ENCODE measurements at places on chromosomes 1 and 21. TPM values are rescaled to one million over a fixed set of nuclear protein-coding genes. Genes with fewer than 3 reads are reported as not detected.

The KHDC4 gene
- 17.4 TPM for total RNA-seq

The AK5 gene
- total RNA-seq, result not detected

The PLA2G2F gene
- not detected for total RNA-seq

The SYCP1 gene
- not detected for total RNA-seq

The REN gene
- 0.35 TPM for total RNA-seq

The C1orf105 gene
- not detected for total RNA-seq

The NPHS2 gene
- not detected for total RNA-seq

The FRRS1 gene
- 19.6 TPM for total RNA-seq

The BCAR3 gene
- 9.2 TPM for total RNA-seq

The CD34 gene
- total RNA-seq, result 1.7 TPM

The ZYG11A gene
- total RNA-seq, result 0.98 TPM

The FLG2 gene
- not detected for total RNA-seq

The NBPF4 gene
- not detected for total RNA-seq

DNA sequence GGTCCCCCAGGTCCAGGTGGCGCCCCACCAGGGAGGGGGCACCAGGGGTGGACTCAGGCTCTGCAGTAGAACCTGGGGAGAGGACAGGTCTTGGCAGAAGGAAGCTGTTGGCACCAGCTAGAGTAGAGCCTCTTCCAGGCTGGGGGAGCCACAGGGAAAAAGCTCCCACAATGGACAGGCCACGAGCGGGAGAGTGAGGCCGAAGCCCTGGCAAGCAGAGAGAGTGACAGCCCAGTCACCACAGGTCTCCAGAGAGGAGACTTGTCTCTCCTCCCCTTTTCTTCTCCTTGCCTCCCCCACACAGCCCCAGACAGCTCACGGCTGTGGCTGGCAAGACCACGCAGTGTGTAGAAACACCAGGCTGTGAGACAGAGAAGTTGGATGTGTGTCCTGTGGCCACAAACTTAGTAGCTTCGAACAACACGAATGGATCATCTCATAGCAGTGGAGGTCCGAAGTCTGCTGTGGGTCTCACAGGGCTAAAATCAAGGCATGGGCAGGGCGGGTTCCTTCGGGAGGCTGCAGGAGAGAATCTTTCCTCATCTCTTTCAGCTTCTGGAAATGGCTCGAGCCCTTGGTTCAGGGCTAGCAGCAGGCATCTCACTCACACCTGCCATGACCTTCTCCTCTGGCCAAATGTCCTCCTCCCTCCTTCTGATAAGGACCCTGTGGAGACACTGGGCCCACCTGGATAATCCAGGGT lies 3.3 kb downstream of the KRTAP12-4 start:
- DNase-seq, result no peak

GRCh38 chr1:213327017-213327667 lies 276.1 kb downstream of the RPS6KC1 start:
- DNase-seq, result peak; percentile 24

DNA sequence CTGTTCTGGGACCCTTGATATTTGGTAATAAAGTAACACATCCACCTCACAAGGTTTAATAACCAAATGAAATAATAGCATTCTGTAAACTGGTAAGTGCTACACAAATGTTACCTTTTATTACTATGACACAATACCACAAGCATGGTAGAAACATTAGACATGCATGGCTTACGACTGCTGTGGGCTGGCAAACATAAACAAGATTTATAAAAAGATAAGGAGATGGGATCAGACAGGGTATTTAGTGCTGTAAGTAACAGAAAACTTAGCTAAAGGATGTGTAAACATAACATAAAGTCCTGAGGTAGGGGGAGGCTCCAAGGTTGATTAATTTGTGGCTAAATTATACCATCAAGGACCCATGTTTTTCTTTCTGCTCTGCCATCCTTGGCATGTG lies 212.6 kb downstream of the BARHL2 start:
- no peak for DNase-seq

DNA sequence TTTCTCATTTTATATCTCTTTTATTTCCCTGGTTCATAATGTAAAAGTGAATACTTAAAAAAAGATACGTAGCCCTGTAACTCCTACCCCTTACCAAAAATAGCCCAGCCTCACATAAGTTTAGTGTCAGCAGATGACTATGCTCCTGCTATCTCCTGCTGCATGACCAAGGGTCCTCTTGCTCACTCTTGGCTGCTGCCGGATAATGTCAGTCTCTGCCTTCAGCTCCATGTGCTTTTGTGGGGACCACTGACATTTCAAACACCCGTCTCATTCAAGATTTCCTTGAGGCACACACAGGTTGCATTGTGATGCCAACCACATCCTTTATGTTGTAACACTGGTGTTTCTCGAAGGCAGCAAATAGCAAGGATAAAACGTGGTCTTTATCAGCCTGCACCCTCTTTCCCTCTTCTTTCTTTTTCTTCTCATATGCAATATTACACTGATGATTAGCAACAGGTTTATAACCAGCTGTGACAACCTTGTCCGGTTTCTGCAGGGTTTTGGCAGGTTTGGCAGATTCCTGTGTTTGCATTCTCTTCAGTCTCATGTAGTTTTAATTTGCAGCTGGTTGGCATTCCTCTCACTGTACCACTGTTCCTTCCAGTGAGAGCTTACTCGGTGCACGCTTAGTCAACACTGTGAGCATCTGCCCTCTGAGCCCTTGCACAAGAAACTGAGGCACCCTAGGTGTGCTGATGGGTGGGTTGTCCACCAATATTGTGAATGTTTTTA lies 62.2 kb downstream of the ZNF684 start:
- no peak for DNase-seq

- DNase-seq, result no peak
Observed at GRCh38 chr1:35453031-35453430, 104.2 kb downstream of the KIAA0319L start.

DNA sequence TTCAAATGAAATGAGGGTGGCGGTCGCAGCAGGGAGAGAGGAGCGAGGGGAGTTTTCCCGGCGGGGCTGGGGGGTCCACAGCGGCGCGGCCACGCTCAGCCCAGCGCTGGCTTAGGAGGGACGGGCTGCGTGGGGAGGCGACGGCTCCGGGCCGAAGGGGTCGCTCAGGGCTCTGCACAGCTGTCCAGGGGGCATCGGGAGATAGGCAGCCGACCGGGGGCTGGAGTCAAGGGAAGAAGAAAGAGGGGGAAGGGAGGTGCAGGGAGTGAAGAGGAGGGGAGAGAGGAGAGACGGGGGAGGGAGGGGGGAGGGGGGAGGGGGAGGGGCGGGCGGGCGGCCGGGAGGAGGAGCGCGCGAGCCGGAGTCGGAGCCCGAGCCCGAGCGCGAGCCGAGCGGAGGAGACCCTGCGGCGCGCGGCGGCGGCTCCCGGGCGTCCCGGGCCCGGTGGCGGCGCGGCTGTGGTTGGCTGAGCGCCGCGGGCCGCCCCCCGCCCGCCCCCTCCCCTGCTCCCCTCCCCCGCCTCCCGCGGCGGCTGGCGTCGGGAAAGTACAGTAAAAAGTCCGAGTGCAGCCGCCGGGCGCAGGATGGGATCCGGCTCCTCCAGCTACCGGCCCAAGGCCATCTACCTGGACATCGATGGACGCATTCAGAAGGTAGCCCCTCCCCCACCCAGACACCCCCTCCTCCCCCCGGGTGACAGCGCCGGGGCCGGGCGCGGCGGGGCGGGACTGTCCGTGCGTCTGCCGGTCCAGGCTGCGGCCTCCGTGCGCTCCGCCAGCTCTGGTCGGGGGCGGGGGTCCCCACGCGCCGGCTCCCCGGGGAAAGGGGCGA lies at the start of gene PDE9A:
TSS of gene PDE9A (plus strand) at position 391 of the 831 bp plus-strand sequence. CDS start at position 585, 194 bp downstream.
- peak; percentile 37 for DNase-seq

- DNase-seq, result no peak
Observed at GRCh38 chr1:241767737-241768136, 80.3 kb upstream of the EXO1 start.

- peak; percentile 91 for DNase-seq
Observed at GRCh38 chr1:1890506-1891348, at the start of gene GNB1. GNB1 (minus strand) TSS chr1:1891087; CDS start chr1:1825453, 65,634 bp downstream.

- DNase-seq, result no peak
Observed at GRCh38 chr1:19193004-19193403, 17.1 kb downstream of the UBR4 start.

- DNase-seq, result no peak
Observed at GRCh38 chr21:46173573-46173972, 10.7 kb downstream of the SPATC1L start.

GRCh38 chr1:68800182-68800581 lies 303.3 kb upstream of the DEPDC1 start:
- no peak for DNase-seq

DNA sequence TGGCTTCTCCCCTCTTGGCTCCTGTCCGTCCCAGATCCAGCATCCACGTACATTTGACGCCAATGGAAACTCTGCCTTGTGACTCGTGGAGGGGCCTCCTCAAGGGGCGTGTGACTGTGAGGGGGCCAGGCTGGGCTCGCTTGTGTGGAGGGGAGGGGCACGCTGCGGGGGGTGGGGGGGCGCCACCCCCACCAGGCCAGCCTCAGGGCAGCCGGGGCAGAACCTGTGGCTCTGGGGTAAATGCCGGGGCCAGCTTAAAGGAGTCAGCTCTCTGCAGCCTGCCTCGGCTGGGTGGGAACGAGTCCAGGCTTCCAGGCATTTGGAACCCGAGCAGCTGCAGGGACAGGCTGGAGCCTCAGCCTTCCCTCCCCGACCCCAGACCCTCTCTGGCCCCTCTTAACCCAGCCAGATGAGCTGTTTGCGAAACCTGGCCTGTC lies 94.1 kb downstream of the SIK1 start:
- peak; percentile 12 for DNase-seq

- DNase-seq, result no peak
Observed at GRCh38 chr21:45941717-45942546, 39.6 kb upstream of the COL6A1 start.

DNA sequence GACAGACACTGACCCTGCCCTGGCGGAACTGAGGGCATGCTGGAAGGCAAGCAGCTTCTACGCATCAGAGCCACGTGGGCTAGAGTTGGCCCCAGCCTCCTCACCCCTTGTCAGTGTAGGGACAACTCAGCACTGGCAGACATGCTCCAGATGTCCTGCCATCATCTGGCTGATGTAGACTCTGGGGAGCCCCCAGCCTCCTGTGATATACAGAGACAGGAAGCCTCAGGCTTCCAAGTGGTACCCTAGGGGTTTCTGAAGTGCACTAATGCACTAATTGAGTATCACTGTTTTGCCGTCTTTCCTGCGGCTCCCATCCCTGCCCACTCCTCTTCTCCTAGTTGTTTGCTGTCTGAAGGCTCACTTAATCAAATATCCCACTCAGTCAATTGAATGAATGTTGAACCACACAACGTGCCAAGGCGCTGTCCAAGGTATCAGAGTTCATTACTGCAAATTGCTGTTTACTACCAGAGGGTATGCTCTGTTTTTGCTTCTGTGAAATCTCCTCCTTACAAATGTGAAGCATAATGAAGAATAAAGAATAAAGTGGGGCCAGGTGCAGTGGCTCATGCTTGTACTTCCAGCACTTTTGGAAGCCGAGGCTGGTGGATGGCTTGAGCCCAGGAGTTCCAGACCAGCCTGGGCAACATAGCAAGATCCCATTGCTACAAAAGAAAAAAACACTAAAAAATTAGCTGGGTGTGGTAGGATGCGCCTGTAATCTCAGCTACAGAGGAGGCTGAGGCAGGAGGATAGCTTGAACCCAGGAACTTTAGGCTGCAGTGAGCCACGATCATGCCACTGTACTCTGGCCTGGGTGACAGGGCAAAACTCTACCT lies 76.4 kb upstream of the ZBTB18 start:
- DNase-seq, result no peak

DNA sequence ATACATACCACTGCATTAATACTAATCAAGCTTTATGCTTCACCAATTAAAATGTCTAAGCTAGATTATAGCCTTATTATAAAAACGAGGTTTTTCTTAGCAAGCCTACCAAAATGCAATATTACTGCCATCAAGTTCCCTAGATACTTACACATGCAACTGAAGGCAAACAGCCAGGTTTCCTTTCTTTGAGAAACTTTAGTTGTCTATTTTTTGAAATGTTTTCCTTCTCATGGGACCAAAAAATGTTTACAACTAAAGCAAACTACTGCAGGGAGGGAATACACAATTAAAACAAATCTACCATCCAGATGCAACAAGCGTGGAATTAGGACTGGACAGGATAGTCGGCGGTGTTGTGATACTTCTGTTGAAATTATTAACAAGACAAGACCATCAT lies 1.3 kb downstream of the ZNF644 start:
- DNase-seq, result no peak

- DNase-seq, result no peak
Observed at GRCh38 chr1:185049670-185050069, 4.3 kb downstream of the RNF2 start.

- DNase-seq, result no peak
Observed at GRCh38 chr1:173220157-173220556, 13.0 kb upstream of the TNFSF4 start.

DNA sequence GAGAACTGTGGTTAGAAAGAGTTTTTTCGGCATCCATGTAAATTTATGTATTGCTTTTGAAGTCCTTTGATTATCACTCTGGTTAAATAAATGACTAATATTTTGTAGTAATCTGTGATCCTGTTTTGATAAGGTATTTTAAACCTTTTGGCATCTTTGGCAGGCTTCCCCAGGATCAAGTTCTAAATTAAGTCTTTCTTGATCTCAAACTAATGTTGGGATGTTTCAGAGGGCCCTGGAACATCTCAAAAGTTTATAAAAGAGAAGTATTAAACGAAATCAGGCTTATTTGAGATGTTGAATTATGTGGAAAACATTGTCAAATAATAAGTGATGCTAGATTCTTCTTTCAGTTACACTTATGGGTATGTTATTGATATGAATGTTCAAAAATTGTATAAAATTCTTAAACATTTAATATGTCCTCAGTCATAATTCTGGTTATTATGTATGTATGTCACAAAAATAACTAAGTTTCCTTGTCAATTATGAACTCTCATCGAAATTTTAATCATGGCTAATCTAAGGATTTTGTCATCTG lies 36.6 kb downstream of the S100A10 start:
- no peak for DNase-seq

- no peak for DNase-seq
Observed at GRCh38 chr1:115706587-115707425, 61.7 kb downstream of the CASQ2 start.

- no peak for DNase-seq
Observed at GRCh38 chr1:54493608-54494007, 54.4 kb upstream of the ACOT11 start.

DNA sequence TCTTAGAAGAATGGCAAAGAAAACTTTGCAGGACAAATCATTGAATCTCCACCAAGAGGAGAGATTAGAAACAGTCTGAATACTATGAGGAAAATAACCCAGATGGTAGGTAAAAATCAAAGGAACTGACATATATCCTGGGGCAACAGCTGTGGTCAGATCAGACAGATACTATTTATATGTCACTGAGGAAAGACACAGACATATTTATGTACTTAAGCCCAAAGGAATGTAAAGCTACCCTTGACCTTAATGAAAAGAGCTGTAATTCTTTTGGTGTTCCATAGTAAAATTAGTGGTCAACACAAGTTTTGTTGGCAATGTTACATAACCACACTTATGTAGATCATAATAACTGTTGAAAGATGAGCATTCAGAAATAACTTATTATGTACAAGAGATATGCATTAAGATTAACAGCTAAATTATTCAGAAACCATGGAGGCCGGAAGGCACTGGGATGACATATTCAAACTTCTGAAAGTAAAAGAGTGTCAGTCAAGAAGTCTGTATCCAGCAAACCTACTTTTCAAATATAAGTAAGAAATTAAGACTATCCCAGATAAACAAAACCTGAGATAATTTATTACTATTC lies 166.1 kb upstream of the SAMSN1 start:
- no peak for DNase-seq

Measured in right lobe of liver (tissue), 6 donors.